ENCODE measurements at places on chromosomes 16 and 17.

GRCh38 chr17:9820448-9820847 is 1.4 kb downstream of the GSG1L2 start:
- H3K36me3 ChIP-seq, result no peaks in the 10 kb centered on the region
- DNase-seq, result no peak
- H3K4me3 ChIP-seq, result no peak overlapping the region

- no peaks in the 10 kb centered on the region for H3K27me3 ChIP-seq
- H3K27ac ChIP-seq, result peak overlapping the region; percentile 86
- H3K4me3 ChIP-seq, result peak overlapping the region; percentile 98
- H3K4me1 ChIP-seq, result peaks cover 35% of the 10 kb centered on the region
- peak; percentile 19 for DNase-seq
- no peaks in the 10 kb centered on the region for H3K36me3 ChIP-seq
Observed at GRCh38 chr16:71894229-71894920, 956 bp upstream of the IST1 start.

GRCh38 chr17:50289278-50289677 is 15.0 kb downstream of the TMEM92 start:
- no peak overlapping the region for H3K4me3 ChIP-seq
- H3K27ac ChIP-seq, result no peak overlapping the region
- no peaks in the 10 kb centered on the region for H3K36me3 ChIP-seq
- no peaks in the 10 kb centered on the region for H3K4me1 ChIP-seq

DNA sequence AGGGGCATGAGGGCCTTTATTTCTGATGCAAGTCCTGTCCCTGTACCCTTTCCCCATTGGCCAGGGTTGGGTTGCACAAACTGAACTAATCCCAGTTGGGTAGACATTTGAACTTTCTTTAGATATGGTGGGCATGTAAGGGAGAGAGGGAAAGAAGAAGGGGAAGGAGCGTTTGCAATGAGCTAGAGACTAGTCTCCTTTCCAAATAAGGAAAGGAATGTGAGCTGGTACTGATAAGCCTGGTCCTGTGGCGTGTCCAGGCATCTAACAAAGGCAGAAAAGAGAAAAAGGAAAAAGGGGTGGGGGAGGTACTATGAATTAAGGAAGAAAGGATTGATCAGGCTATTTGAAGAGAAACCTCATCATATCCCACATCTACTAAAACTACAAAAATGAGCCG is 20.3 kb downstream of the CHMP6 start:
- H3K27me3 ChIP-seq, result peaks cover 14% of the 10 kb centered on the region
- H3K27ac ChIP-seq, result no peak overlapping the region
- peaks cover 5% of the 10 kb centered on the region for H3K4me1 ChIP-seq
- DNase-seq, result no peak
- H3K36me3 ChIP-seq, result no peaks in the 10 kb centered on the region

DNA sequence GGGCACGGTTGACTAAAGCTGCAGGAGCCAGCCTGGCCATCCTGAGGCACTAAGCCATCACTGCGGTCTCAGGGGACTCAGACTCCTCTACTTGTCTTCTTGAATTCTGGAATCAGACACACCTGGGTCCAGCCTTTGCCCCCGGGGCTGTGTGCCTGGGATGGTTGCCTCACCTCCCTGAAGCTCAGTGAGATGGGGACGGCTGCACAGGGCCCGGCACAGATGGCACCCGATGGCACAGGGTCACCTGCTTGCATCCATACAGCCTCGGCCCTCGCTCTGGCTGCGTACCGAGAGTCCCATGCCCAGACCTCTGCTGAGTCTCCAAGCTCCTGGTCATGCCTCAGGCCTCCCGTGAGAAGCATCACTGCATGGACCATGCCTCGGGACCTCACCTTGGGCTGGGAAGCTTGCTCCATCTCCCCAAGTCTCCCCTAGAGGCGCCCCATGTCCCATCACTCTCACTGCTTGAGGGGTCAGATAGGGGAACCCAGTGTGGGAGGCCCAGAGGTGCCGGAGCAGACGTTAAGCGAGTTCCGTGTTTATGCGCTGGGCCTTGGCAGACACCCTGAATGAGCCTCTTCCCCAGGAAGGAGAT is 316.3 kb downstream of the SEC14L1 start:
- no peak for DNase-seq
- H3K4me1 ChIP-seq, result peaks cover 34% of the 10 kb centered on the region
- H3K27ac ChIP-seq, result peak overlapping the region; percentile 82

DNA sequence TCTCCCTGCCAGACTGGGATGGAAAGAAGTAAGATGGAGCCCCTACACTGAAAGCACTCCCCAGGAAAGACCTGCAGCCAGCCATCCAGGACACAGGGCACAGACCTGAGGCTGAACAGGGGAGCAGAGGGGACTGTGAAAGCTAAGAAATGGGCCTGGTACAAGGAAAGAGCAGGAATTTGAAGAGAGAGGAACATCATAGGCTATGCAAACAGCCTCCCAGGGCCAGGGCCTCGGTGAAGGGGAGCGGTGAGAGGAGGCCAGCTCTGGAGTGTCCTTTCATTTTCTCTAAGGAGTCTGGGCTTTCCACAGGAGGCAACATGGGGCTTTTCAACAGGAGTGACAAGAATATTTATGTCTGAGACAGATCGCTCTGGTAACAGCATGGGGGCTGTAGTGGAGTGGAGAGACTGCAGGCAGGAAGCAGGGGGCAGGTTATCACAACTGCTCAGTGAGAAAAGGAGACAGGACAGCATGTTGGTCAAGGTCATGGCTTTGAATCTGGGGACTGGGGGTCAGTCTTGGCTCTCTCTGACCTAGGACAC is 50.1 kb downstream of the TOM1L2 start:
- DNase-seq, result no peak
- no peaks in the 10 kb centered on the region for H3K36me3 ChIP-seq
- peaks cover 4% of the 10 kb centered on the region for H3K4me1 ChIP-seq
